ENCODE measurements at places on chromosomes 5 and 9.

DNA sequence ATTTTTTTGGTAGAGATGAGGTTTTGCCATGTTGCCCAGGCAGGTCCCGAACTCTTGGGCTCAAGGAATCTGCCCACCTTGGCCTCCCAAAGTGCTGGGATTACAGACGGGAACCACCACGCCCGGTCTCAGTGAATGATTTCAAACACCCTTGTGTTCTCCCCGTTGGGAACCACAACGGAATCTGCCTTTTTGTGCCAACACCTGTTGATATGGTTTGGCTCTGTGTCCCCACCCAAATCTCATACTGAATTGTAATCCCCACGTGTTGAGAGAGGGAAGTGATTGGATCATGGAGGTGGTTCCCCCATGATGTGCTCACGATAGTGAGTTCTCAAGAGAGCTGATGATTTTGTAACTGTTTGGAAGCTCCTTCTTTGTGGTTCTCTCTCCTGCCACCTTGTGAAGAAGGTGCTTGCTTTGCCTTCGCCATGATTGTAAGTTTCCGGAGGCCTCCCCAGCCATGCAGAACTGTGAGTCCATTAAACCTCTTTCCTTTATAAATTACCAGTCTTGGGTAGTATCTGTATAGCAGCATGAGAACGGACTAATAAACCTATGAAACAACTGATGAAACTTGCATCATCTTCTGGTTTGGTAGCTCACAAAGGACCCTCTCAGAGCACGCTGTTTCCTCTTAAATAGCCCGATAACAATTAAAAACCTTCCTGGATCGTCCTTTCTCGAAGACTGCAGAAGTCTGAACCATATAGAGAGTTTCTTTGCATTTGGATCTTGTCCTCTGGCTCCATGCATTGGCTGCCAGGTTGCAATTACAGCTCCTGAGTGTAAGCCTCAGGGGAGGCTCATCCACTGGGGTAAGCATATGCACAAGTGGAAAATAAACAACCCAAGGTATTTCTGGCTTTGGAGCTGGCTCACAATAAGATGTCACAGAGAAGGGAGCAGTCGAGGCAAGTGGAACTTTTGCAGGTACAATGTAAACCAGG is 91.5 kb downstream of the SPRY4 start:
- H3K27ac ChIP-seq: no peak overlapping the region
- peaks cover 14% of the 10 kb centered on the region for H3K4me1 ChIP-seq
- peaks cover 4% of the 10 kb centered on the region for H3K27me3 ChIP-seq
- no peak overlapping the region for H3K4me3 ChIP-seq
- no peak for DNase-seq

- H3K36me3 ChIP-seq: no peaks in the 10 kb centered on the region
- no peak for DNase-seq
- peaks cover 14% of the 10 kb centered on the region for H3K27me3 ChIP-seq
- H3K27ac ChIP-seq: peak overlapping the region; percentile 98
- peak overlapping the region; percentile 92 for H3K4me3 ChIP-seq
Observed at GRCh38 chr5:138492560-138493045, 27.3 kb downstream of the EGR1 start.

- H3K27me3 ChIP-seq: no peaks in the 10 kb centered on the region
- H3K27ac ChIP-seq: no peak overlapping the region
- no peak for DNase-seq
Observed at GRCh38 chr5:94849821-94850736, 231.6 kb downstream of the SLF1 start.

DNA sequence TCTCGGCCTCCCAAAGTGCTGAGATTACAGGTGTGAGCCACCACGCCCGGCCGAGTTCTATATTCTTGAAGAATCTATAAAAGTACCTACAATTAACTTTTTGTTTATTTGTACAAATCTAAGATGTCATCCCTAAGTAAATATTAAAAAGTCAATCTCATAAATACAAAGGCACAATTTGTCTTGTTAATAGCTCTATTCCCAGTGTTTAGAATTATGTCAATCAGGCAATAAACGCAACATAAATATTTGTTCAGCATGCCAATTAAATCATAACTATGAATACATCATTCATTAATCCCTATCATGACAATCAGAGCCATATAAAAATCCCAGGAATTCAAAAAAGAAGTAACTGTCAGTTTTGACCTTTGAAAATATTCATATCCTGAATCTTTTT is 68.9 kb upstream of the CDH18 start:
- no peak for DNase-seq
- no peak overlapping the region for H3K27ac ChIP-seq
- no peaks in the 10 kb centered on the region for H3K27me3 ChIP-seq
- no peaks in the 10 kb centered on the region for H3K4me1 ChIP-seq
- H3K36me3 ChIP-seq: no peaks in the 10 kb centered on the region
- H3K4me3 ChIP-seq: no peak overlapping the region

DNA sequence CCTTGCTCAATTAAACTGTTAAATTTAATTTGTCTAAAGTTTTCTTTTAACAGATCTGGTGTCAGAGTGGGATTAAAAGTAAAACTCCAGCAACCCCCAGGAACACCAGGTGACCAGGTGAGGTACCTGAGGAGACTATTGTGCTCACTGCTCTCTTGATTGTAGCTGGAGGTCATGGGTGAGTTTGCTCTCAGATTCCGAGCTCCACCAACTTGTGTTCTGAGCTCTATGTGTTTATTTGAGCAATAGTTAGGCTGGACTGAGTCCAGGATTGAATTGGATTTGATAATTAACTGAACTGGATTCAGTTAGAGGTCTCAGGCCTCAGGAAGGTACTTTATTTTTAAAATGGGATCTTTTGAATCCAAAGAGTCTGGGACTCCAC is 17.9 kb upstream of the SCGB3A2 start:
- no peak overlapping the region for H3K27ac ChIP-seq
- H3K27me3 ChIP-seq: peaks cover 3% of the 10 kb centered on the region
- no peak for DNase-seq
- H3K4me3 ChIP-seq: no peak overlapping the region

GRCh38 chr9:80605129-80605528 is 1033.4 kb downstream of the TLE4 start:
- DNase-seq: no peak
- no peak overlapping the region for H3K27ac ChIP-seq
- H3K27me3 ChIP-seq: no peaks in the 10 kb centered on the region
- H3K4me3 ChIP-seq: no peak overlapping the region
- no peaks in the 10 kb centered on the region for H3K36me3 ChIP-seq

All from glutamatergic neuron (in vitro differentiated cells).